ENCODE measurements at places on chromosomes 7 and 10.
A peak's percentile ranks its signal among the peaks of the same experiment; 100 is the strongest.

DNA sequence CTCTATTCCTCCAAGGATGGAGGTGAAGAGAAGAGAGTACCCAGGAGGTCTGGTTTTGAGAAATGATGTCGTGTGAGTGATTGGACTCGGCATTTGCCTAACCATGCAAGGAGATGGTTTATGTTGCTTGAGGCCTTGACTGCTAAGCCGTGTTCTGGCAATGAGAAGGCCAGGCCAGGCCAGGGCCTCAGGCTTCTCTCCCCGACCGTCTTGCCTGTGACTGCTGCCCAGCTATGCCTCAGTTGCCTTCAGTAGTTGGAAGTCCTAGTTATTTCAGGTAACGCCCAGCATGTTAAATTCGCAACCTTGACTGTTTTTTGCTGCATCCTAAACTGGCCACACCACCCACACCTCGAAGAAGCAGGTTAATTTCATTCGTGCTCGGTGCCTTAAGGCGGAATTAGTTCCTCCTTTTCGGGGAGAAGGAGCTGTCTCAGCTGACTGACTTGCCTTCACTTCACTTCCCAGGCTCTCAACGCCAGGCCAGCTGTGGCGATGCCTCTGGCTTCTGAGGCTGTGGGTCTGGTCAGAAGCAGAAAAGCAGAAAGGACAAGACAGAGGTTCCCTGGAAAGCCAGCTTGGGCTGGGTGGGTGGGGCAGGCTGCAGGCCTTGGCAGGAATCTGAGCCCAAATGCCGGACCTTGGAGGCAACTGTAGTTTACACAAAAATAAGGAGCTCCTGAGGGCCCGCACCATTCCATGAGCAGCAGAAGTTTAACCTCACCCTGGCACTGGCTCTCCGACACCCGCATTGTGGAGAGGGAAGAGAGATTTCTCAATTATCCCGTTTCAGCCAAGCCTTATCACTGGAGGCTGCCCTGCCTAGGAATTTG lies 61.9 kb upstream of the SAMD8 start:
- peak; percentile 18 for DNase-seq

- DNase-seq = no peak
Observed at GRCh38 chr10:7563770-7564169, 103.0 kb downstream of the ITIH5 start.

DNA sequence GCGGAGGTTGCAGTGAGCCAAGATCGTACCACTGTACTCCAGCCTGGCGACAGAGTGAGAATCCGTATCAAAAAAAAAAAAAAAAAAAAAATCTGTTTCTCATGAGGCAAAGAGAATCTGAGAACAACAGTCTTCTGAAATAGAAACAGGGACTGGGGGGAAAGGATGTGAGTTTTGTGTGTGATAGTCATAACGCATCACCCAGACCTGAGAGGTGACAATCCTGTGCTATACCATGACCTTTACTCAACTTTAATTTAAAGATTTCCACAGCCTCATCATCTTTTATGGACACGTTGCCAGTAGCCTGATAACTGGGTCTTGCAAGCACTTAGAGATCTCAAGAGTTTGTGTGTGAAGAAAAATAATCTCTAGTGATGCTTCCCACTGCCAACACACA lies 2.3 kb downstream of the ATXN7L1 start:
- DNase-seq = no peak

DNA sequence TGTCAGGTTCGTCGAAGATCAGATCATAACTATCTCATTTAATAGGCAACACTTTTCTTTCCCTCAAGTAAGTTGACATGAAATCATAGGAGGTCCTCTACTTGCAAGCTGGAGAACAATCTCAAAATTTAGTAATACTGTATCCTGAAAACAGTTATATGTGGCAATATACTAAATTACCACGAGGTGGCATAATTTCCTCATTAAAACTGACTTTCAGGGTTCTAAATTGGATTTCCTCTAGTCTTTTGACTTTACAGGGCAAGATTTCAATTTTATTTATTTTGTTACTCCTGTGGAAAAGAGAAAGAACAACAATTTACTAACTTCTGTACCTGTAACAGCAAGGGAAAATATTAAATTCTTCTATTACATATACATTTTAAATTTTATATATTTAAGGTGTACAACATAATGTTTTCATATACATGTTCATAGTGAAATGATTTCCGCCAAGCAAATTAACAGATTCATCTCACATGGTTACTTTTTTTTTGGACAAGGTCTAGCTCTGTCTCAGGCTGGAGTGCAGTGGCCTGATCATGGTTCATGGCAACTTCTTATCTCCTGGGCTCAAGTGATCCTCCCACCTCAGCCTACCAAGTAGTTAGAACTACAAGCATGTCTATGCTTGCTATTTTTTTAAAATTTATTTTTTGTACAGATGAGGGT lies 53.4 kb upstream of the CYP2C18 start:
- DNase-seq = peak; percentile 17

GRCh38 chr7:55073976-55074528 lies 55.2 kb downstream of the EGFR start:
- peak; percentile 91 for DNase-seq

DNA sequence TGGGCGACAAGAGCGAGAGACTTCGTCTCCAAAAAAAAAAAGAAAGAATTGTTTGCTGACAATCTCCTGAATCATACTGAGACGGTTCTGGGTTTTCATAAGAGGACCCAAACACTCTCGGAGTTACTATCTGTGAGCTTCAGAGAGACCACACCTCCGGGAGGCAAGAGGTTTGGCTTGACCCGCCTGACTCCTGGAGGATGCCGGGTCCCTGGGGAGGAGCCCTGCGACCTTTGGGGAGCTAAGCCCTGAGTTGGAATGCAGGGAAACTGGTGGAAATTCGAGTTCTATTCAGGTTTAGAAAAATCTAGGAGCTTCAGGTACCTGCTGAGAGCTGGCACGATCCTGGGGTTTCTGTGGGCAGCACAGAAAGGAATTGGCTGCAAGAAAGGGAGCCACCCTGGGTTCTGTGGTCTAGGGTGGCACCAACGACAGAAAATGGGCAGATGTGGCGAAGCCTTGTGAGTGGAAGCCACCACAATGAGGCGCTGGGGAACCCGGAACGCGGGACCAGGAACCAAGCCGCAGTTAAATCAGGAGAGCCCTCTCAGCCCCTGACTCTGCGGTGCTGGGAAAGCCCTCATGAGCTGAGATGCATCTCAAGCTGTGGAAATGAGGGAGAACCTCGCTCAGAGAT lies 21.9 kb upstream of the GATAD1 start:
- peak; percentile 15 for DNase-seq

GRCh38 chr7:127903892-127904669 lies 127.2 kb downstream of the LRRC4 start:
- DNase-seq = no peak

DNA sequence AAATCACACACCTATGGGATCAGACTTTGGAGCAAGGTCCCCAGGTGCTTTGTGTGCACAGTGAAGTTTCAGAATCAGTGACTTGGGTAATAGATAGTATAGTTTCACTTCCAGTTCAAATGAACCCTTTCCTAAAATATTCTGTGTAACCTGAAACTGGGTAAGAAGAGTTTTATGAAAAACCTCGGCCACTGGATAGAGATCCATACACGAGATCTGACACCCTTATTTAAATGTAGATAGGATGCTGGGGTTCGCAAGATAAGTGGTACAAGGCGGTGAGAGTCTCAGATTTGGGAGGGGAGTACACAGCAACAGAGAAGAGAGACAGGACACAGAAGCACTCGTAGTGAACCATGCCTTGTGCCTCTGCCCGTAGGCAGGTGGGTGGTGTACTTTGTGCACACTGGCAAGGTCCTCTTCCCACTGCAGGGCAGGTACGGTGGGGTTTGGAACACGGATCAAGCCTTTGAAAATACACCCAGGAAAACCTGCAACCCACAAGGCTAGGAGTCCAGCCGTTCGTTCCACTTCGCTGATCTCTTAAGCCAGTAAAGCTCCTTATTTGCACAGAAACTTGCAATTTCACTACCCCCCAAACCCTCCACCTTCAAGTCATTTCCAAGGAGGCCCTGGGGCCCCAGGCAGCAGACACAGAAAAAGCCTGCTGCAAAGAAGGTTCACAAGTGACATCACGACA lies 162.8 kb downstream of the USP6NL start:
- DNase-seq = no peak

DNA sequence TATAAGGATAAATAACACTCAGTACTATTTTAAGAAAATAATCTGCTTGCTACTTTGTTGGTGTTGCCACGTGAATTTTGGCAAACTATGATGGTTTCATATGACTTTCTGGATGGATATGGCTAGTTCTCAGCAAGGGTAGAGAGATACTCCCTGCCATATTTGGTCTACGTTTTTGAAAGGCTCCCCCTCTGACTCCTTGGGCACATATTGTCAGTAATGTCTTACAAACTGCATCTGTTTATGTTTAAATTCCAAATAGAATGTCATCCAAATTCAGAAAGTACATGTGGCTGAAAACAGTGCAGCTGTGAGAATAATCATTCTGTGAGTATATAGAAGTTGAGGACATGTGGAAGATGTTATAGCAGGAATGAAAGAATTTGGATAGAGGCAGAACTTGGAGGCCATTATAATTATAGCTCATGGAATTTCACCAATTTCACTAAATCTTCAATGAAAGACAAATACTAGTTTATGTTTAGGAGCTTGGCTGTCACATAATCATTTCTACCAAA lies 107.8 kb downstream of the SRI start:
- DNase-seq = no peak

DNA sequence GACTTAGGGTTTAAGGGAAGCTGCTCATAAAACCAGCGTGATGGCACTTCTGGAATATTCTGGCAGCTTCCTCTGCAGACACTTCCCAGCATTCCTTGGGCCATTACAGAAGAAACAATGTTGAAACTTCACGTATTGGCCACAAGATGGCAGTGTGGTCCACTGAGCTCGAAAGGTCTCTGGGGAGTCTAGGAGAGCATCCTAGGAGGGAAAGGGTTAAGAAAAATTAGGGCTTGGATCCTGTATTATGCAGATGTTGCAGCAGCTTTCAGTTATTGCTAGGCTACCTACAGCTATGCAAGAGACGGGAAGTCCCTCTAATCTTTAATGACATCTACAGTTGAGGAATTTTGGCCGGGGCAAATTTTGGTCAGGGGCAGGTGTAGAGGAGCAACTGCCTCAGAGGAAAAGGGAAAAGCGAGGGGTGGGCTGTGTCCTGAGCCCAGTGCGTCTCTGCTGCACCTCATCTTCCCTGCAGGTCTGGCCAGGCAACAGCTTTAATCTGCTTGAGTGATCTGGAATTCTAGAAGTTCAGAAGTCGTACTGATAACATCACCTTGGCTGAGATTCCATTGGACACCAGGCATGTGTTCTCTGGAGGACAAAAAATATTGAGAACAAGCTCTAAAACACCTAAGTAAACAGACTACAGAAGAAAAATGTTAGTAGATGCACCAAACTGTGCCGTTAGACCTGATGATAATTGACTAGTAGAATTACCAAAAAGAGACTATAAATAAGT lies 220.8 kb upstream of the PRSS58 start:
- peak; percentile 55 for DNase-seq

- DNase-seq = peak; percentile 100
Observed at GRCh38 chr10:14659626-14660196, 115.0 kb downstream of the FAM107B start.

DNA sequence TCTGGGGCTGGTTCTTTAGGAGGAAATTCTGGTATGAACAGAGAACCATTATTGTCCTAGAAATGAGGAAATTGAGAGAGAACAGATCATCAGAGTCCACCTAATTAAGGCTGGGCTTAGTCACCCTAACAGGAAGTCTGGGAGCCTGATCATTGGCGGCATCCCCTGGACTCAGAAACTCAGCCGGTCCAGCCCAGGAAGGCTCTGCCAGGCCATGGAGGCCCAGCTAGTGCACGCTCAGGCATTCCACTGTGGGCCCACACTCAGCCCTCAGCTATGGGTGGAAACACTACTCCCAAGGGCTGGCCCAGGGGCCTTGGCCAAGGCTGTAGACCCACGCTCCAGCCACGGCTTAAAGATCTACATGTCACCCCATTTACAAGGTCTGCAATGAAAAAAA lies 109.2 kb downstream of the PTPN20 start:
- peak; percentile 69 for DNase-seq

GRCh38 chr7:137454246-137454724 lies 110.8 kb upstream of the PTN start:
- DNase-seq = peak; percentile 39

GRCh38 chr7:134469622-134470021 lies 10.7 kb upstream of the AKR1B1 start:
- peak; percentile 39 for DNase-seq

GRCh38 chr7:52764492-52765169 lies 270.8 kb upstream of the POM121L12 start:
- no peak for DNase-seq
